ENCODE measurements at places on chromosomes 3 and 15. TPM values are rescaled to one million over a fixed set of nuclear protein-coding genes. Genes with fewer than 3 reads are reported as not detected.

Gene TMEM212
- not detected for total RNA-seq

GRCh38 chr3:80993241-80993945 is 768.1 kb downstream of the GBE1 start:
- DNase-seq = no peak

Gene TMEM108
- 0.53 TPM for total RNA-seq

- DNase-seq = no peak
Measured at GRCh38 chr3:191901741-191902140, 440.8 kb downstream of the PYDC2 start.
